ENCODE measurements at places on chromosomes 13 and 19.

DNA sequence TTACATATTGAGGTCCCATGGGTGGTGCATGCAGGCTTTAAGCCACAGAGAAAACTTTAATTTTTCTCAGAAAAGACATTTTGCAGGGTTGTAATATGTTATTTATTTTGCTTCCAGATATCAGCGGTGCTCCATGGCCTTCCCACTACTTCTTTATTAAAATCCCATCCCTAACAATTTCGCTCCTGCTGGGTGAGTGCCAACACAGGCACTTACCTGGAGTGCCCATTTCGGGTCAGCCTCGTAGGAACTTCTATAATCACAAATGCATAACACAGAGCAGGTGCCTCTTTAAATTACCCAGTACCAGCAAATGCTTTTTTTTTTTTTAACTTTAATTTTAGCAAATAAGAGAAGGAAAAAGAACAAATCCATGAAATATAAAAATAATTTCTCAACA, 86.4 kb downstream of the EFNB2 start:
- DNase-seq, result no peak

GRCh38 chr13:34372581-34372980, 554.6 kb downstream of the RFC3 start:
- no peak for DNase-seq

- no peak for DNase-seq
These were observed 73.2 kb downstream of the MBD3L1 start for GRCh38 chr19:8905342-8905741.

DNA sequence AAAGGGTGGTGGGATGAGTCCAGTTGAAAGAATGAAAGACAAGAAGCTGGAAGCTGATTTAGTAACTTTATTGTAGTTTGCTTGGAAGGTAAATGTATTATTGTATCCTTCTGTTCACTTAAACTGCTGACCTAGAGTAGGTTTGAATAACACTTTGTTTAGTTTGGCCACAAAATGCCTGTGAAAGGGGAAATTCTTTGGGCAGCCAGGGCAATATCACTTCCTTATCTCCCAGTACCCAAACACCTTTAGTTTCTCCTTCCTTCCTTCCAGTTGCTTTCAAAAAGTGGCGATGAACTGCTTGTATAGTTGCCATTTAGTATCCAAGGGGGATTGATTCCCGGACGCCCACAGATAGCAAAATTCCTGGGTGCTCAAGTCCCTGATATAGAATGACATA, 120.1 kb downstream of the PAN3 start:
- DNase-seq, result no peak

DNA sequence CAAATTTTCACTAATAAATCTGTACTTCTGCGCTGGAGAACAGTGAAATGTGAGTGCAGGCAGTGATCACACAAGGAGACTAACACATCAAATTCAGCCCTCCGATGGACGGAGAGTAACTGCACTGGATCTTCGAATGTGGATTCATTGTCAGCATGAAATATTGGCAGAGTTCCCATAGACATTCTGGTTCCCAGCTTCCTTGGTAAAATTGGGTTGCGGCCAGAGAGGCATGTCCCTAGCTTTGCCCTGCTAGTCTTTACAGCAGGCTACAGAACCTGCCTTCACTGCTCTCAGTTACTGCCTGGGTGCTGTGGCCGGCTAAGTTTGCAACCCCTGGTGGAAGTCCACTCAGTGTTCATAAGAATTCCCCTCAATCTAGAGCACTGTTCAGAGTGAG, 32.3 kb upstream of the UQCRFS1 start:
- no peak for DNase-seq

DNA sequence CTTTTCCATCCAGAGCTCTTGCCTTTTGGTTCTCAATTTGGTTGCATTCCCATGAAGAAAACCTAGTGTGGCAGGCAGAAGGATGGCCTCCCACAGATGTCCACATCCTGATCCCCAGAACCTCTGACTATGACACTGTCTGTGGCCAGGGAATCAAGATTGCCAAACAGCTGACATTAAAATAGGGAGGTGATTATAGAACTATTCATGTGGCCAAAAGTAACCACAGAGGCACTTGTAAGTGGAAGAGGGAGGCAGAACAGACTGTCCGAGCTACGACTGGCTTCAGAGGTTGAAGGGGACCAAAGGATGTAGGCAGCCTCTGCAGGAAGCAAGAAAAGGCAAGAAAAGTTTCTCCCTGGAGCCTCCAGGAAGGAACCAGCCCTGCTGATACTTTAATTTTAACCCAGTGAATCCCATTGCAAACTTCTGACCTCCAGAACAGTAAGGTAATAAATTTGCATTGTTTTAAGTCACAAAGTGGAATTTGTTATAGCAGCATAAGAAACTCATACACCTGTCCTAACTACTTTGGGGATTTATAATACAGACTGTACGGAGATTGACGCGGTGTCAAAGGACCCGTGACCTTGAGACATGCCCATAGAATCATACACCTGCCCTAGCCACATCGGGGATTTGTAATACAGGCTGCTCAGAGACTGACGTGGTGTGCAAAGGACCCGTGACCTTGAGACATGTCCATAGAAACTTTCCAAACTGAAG, 106.5 kb downstream of the ATP11A start:
- DNase-seq, result no peak
